Ovary (tissue), 10 donors: ENCODE measurements at places on chromosomes 3 and 15. TPM values are rescaled to one million over a fixed set of nuclear protein-coding genes. Genes with fewer than 3 reads are reported as not detected.

PDIA3 gene
- total RNA-seq, result 389 TPM

FGF12 gene
- 1.2 TPM for total RNA-seq

AHSG gene
- 1.7 TPM for total RNA-seq

SCAANT1 gene
- not detected for total RNA-seq

MYL3 gene
- 6.6 TPM for total RNA-seq

SNRPN gene
- 152 TPM for total RNA-seq

DNA sequence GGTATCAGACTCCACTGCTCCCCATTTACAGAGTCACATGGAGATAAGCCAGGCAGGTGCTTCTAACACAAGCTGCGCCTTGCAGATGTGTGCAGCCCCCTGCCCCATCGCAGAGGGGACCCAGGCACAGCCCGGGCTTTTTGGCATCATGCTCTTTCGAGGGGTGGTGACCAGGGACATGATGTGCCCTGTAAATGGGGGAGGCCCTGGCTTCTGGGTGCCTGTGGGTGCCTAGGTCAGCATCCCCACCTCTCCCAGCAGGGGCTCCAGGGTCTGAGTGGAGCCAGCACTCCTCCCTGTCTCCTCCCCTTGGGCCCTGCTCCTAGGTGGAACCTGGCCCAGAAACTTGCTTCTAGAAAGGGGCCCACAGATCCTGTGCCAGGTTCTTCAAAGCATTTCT lies 15.2 kb downstream of the TRPM1 start:
- H3K4me1 ChIP-seq, result no peaks in the 10 kb centered on the region
- H3K27ac ChIP-seq, result no peak overlapping the region
- no peaks in the 10 kb centered on the region for H3K27me3 ChIP-seq
- H3K4me3 ChIP-seq, result no peak overlapping the region
- no peaks in the 10 kb centered on the region for H3K36me3 ChIP-seq

DNA sequence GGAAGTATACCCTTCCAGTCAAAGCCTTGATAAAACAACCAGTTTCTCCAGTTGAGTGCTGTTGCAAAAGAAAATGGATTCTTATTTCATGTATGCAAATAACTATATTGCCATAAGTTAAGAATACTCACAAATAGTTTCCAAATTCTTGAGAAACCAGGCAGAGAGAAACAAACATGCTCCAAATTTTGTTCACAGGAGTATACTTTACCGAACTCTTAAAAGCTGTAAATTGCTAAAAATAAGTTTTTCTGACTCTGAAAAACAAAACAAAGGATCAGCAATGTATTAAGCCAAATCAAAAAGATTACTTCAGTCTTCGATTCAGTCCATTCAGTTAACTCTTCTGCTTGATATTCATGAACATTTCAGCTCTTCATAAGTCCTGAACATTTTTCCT lies 646.5 kb downstream of the MCTP2 start:
- no peaks in the 10 kb centered on the region for H3K4me1 ChIP-seq
- no peak overlapping the region for H3K4me3 ChIP-seq
- H3K27me3 ChIP-seq, result no peaks in the 10 kb centered on the region
- H3K27ac ChIP-seq, result no peak overlapping the region

GRCh38 chr15:74159773-74160172 lies 13.7 kb upstream of the ISLR start:
- H3K27ac ChIP-seq, result no peak overlapping the region
- no peaks in the 10 kb centered on the region for H3K27me3 ChIP-seq
- H3K4me3 ChIP-seq, result no peak overlapping the region
- H3K4me1 ChIP-seq, result peaks cover 1% of the 10 kb centered on the region

- no peak for DNase-seq
- H3K4me1 ChIP-seq, result no peaks in the 10 kb centered on the region
Measured at GRCh38 chr3:61141697-61142096, 109.6 kb downstream of the FHIT start.

DNA sequence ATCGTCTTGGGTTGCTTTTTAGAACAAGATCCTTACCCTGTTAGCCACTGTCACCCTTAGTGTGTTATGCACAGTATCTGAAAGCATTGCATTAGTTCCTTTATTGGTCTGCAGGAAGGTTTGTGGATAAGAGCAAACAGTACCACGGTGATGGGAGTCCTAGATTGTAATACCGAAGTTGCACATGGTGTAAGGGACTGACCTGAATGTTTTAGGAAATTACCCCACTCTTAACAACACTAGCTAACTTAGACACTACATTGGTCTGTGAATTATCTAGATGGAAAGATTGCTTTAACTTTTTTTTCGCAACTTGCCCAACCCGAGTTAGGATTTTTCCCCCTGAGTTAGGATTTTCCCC lies 1.3 kb downstream of the STT3B start:
- H3K36me3 ChIP-seq, result no peaks in the 10 kb centered on the region
- no peak for DNase-seq
- H3K4me1 ChIP-seq, result peaks cover 6% of the 10 kb centered on the region

DNA sequence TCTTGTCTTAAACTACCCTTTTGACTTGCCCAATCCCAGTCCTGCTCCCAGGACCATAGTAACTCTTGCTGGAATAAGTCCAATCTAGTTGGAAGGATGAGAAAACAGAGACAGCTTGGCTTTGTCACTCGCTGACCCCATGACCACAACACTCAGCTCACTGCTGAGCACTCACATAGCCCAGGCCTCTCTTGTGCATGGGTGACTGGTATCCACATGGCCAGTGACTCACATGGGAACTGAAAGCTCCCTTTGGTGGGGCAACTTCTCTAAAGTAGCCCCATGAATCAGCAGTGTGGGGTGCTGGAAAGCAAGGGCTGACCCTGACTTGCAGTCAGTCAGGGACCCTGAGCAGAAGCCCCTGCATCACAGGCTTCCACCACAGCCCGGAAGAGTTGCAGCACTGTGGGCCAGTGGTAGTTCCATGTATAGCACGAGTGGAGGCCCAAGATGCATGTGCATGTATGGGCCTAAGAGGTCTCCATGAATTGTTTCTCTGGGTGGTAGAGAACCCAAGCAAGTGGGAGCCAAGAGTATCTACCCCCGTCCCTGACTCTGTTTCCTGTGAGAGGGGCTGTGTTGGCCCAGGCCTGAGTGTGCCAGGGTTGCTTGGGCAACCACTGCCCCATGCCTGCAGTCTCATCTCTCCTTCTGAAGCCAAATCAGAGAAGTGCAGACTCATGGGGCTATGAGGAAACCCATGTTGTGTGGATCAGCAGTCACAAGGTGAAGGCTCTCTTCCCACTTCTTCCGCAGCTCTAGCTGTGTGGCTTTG lies 62.1 kb upstream of the XCR1 start:
- H3K27ac ChIP-seq, result no peak overlapping the region
- H3K4me1 ChIP-seq, result peaks cover 6% of the 10 kb centered on the region
- H3K36me3 ChIP-seq, result no peaks in the 10 kb centered on the region

DNA sequence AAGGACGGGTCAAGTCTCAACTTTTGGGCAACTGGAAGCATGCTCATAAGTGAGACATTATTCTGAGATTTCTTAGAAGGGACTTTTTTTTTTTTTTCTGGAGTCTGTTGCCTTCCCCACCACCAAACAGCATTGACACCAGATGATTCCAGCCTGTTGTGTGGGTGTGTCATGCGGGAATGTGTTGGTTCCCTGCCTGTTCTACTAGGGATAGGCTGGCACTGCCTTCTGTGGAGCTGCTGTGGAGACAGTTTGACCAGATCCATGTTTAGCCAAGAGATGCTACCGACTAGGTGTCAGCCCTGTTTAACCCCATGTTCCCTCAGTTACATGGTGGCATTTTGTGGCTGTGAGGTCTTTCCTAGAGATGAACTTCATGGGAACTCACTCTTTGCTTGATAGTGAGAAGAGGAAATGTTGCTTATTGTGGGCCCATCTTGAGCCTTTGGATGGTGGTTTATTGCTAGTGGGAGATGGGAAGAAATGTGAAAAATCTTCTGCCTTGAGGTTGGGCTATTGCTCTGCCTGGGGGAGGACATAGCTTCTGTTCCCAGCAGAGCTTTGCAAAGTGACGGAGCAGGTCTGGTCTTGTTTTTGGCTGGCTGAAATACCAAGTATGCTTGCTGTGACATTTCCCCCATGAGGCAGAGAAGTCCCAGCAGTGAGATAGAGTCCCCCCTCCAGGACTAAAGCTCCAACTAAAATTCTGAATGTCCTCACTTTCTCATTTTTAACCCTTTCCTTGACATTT lies 31.3 kb downstream of the TRAK1 start:
- H3K4me1 ChIP-seq, result peaks cover 3% of the 10 kb centered on the region
- no peaks in the 10 kb centered on the region for H3K27me3 ChIP-seq
- no peak for DNase-seq
- no peaks in the 10 kb centered on the region for H3K36me3 ChIP-seq

- no peaks in the 10 kb centered on the region for H3K4me1 ChIP-seq
- no peaks in the 10 kb centered on the region for H3K27me3 ChIP-seq
- DNase-seq, result no peak
- no peaks in the 10 kb centered on the region for H3K36me3 ChIP-seq
Measured at GRCh38 chr3:103308921-103309320, 874.1 kb downstream of the ZPLD1 start.

DNA sequence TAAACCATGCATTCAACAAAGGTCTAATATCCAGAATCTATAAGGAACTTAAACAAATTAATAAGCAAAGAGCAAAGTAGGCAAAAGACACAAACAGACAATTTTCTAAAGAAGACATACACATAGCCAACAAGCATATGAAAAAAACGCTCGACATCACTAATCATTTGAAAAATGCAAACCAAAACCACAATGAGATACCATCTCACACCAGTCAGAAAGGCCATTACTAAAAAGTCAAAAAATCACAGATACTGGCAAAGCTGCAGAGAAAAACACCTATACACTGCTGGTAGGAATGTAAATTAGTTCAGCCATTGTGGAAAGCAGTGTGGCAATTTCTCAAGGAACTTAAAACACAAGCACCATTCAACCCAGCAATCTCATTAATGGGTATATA lies 53.8 kb downstream of the FSIP1 start:
- no peaks in the 10 kb centered on the region for H3K27me3 ChIP-seq
- H3K4me1 ChIP-seq, result no peaks in the 10 kb centered on the region
- H3K27ac ChIP-seq, result no peak overlapping the region

DNA sequence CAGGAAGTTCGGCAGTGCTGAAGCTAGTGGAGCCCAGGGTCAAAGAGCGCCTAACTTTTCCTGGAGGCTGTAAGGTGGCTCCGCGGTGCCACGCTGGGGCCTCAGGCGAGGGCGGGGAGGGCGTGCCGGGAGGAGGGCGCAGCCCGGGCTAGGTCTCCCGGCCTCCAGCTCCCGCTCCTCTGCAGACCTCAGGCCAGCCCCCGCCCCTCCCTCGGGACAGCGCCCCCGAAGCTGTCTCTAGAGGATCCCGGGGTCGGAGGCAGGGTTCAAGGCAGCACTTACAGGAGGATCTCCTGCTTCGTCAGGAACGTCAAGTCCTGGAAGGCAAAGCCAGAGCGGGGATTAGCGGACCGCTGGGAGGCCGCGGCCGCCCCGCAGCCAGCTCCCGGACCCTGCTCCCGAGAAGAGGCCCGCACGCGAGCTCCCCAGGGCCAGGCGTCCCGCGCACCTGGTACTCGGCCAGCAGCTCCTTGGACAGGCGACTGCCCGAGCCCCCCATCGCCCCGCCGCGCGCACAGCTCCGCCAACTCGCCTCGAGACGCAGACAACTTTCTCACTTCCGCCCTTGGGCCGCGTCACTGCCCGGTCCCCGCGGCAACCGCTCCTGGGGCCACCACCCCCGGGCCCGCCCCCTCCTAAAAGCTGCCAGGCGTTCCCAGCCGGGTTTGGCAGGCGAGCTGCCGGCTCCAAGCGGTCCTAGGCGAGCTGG lies at the start of gene CIB1:
CIB1 (minus strand) TSS at position 555 of the 709 bp plus-strand sequence; CDS start at position 499, 56 bp downstream.
- peak within 1 kb of the TSS; percentile 78 for H3K4me3 ChIP-seq
- no peaks in the 10 kb centered on the region for H3K36me3 ChIP-seq
- H3K27ac ChIP-seq, result peak within 1 kb of the TSS; percentile 74
- peaks cover 4% of the 10 kb centered on the region for H3K4me1 ChIP-seq
- no peaks in the 10 kb centered on the region for H3K27me3 ChIP-seq

- no peak overlapping the region for H3K4me3 ChIP-seq
- H3K4me1 ChIP-seq, result no peaks in the 10 kb centered on the region
- DNase-seq, result no peak
- no peaks in the 10 kb centered on the region for H3K36me3 ChIP-seq
- no peaks in the 10 kb centered on the region for H3K27me3 ChIP-seq
- H3K27ac ChIP-seq, result no peak overlapping the region
Measured at GRCh38 chr15:88738796-88739195, 64.4 kb upstream of the ACAN start.

GRCh38 chr3:43620831-43621655 lies 768 bp downstream of the ANO10 start:
- peak overlapping the region; percentile 99 for H3K4me3 ChIP-seq
- no peaks in the 10 kb centered on the region for H3K4me1 ChIP-seq
- H3K27me3 ChIP-seq, result no peaks in the 10 kb centered on the region
- DNase-seq, result no peak

- no peak overlapping the region for H3K27ac ChIP-seq
- H3K4me1 ChIP-seq, result no peaks in the 10 kb centered on the region
- H3K27me3 ChIP-seq, result no peaks in the 10 kb centered on the region
- H3K36me3 ChIP-seq, result no peaks in the 10 kb centered on the region
- DNase-seq, result no peak
Measured at GRCh38 chr3:3991598-3991997, 192.4 kb downstream of the LRRN1 start.

- H3K4me1 ChIP-seq, result peaks cover 16% of the 10 kb centered on the region
- no peak for DNase-seq
- no peak overlapping the region for H3K4me3 ChIP-seq
- H3K27ac ChIP-seq, result no peak overlapping the region
- H3K36me3 ChIP-seq, result no peaks in the 10 kb centered on the region
Measured at GRCh38 chr3:107826727-107827126, 264.1 kb downstream of the CD47 start.

DNA sequence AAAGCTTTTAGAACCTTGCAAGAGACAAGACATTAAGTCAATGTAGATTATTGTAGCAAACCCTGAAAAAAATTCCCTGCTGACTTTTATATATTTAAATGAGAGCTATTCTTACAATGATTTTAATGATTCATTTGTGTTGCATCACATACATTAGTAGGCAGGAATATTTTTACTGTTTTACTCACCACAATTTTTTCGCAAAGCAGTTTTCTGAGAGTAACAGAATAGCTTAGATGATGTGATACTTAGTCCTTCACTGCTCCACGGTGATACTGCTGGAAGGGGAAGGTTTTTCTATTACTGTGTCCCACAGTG lies 43.9 kb upstream of the CLRN1 start:
- no peak overlapping the region for H3K27ac ChIP-seq
- H3K4me1 ChIP-seq, result no peaks in the 10 kb centered on the region
- no peaks in the 10 kb centered on the region for H3K27me3 ChIP-seq
- no peak for DNase-seq

GRCh38 chr3:10482631-10483363 lies 22.6 kb downstream of the ATP2B2 start:
- DNase-seq, result no peak
- no peaks in the 10 kb centered on the region for H3K27me3 ChIP-seq
- no peak overlapping the region for H3K27ac ChIP-seq
- H3K4me1 ChIP-seq, result no peaks in the 10 kb centered on the region
- H3K36me3 ChIP-seq, result no peaks in the 10 kb centered on the region
- H3K4me3 ChIP-seq, result no peak overlapping the region
